Activated naive CD4-positive, alpha-beta T cell treated with Interleukin-2 at 50 U/mL for 16 hours (primary cell): ENCODE measurements at places on chromosomes 3 and 15.

DNA sequence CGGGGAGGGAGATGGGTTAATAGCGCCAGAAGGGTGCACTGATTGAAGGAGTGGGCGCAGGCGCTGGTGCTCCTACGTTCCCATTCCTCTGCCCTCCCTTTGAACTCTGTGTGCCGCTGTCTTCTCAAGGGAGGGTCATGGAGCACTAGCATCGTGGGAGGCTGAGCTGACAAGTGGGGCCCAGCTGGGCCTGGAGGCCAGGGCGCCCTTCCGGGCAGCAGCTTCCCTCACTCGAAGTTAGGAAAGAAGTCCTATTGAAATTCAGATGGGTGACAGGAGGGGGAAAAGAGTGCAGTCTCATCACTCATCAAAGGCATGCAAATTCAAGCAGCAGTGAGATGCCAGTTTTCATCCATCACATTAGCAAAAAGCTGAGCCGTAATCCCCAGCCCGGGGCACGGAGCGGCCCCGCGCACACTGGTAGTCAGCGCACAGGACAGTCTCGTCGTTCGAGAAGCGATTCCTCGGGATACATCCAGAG is 128.2 kb downstream of the LRRK1 start:
- DNase-seq, result no peak

DNA sequence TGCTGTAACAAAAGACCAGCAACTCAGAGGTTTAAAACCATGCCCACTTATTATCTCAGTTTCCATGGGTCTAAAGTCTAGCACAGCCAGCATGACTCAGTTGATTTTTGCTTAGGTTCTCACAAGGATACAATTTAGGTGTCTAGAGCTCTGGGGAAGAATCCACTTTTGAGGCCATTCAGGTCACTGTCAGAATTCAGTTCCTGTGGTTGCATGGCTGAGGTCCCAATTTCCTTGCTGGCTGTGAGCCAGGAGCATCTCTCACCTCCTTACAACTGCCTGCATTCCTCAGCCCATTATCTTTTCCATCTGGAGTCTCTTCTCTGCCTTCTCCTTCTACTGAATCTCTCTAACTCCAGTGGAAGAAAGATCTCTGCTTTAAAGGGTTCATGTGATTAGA is 240.5 kb upstream of the CFAP20DC start:
- DNase-seq, result no peak

DNA sequence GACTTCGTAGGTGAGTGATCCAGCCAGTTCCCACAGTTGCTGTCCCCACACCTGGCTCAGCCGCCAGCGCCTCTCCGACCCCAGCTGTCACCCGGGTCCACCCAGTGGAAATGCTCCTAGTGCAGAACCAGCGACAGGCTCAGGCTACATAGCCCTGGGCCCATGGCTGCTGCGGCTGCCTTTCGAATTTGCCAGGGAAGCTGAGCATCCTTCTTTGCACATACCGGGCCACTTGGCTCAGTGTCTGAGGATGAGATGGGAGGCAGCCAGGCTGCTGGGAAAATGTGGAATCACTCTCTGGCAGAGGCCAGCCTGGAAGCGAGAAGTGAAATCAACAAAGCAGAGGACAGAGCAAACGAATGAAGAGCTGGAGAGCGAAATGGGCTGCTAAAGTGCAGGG is 80.1 kb downstream of the ST8SIA2 start:
- no peak for DNase-seq

GRCh38 chr15:91716536-91716935 is 137.0 kb upstream of the SLCO3A1 start:
- no peak for DNase-seq

DNA sequence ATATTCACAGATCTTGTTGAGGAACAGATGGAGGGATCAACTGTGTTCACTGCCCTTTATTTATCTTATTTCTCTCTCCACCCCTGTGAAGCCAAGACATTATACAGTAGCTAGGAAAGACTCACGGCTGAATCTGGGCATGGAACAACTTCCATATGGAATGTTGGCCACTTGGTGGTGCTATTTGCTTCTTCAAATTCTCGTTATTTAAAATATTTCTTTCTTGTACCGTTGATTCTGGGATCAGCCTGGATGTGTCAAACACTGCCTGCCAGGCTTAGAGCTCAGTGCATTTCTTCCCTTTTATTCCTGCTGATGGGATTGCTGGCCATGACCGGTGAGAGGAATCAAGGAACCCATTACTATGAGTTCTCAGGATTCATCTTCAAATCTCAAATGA is 17.5 kb upstream of the GASK1A start:
- no peak for DNase-seq

GRCh38 chr15:51218299-51218938 is 120.0 kb downstream of the CYP19A1 start:
- DNase-seq, result no peak

DNA sequence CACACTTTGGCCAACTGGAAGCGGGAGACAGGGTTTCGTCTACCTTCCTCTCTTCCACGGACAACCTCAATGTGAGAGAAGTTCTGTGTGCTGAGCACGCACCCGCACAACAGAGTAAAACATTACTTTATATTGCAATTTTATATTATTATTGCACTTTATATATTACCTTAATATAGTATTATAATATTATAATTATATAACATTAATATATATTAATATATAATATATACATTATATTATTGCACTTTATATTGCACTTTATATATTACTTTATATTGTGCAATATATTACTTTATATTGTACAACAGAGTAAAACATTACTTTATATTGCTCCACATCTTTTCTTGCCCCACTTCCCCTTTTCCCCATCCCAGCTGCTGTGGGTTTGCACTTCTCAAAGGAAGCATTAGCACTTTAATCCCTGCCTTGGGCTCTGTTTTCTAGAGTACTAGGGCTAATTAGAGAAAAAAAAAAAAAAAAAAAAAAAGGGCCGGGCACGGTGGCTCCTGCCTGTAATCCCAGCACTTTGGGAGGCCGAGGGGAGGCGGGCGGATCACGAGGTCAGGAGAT is 76.4 kb upstream of the SLC4A7 start:
- no peak for DNase-seq

- DNase-seq, result peak; percentile 42
Measured at GRCh38 chr15:31474059-31474868, 147.6 kb downstream of the KLF13 start.

GRCh38 chr15:98759277-98759676 is 110.9 kb downstream of the IGF1R start:
- no peak for DNase-seq

DNA sequence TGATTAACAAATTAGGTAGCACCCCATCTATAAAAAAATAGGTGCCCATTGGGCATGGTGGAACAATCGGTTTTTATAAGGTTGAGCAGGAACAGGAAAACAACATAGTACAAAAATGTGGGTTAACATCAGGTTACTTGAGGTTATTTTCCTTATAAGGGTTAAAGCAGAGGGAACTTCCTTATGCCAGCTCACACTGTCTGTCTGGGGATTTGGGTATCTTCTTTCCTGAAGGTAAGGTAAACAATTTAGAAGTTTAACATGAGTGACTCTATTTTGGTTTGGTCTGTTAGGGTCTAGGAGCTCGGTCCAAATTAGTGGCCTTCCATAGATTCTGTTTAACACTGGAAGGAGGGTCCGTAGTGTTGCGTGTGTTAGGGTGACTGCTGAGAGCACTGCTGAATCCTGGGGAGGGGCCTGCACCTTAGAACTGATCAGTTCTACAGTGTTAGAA is 14.7 kb downstream of the CHD2 start:
- DNase-seq, result no peak

- DNase-seq, result peak; percentile 1
Measured at GRCh38 chr3:46670000-46670890, 23.2 kb downstream of the ALS2CL start.

- no peak for DNase-seq
Measured at GRCh38 chr3:9351709-9352126, 11.1 kb upstream of the THUMPD3 start.

DNA sequence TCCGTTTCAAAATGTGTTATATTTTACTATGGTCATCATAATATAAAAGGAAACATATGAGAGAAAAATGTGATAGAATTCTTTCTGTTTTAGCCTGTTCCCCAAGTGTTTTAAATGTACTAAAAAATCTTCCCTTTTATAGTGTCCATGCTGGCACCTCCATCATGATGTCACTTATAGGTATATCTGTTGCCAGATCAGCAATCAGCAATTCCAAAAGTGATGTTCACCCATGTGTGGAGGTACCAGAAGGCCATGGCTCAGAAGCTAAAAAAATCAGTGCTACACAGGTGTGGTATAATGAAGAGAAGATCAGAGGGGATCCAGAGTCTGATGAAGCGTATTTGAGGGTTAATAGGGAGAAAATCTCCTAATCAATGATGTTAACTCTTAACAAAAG is 1.1 kb upstream of the GPR15 start:
- no peak for DNase-seq

DNA sequence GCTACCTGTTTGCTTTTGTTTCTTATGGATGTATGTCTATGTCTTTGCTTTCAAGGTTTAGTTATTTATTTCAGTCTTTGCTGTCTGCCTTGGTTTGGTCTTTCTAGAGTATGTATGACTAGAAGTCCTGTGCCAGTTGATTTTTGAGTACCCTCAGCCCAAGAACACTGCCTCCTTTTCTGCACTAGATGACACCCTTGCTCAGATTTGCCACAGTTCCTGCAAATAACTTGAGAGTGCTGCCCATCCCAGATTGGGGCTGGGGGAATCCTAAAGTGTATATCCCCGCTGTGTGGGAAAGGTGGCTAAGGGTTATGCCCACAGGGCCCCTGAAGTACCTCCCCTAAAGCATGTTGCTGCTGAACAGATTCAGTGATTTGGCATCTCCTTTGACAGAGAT is 32.0 kb downstream of the NLGN1 start:
- no peak for DNase-seq

DNA sequence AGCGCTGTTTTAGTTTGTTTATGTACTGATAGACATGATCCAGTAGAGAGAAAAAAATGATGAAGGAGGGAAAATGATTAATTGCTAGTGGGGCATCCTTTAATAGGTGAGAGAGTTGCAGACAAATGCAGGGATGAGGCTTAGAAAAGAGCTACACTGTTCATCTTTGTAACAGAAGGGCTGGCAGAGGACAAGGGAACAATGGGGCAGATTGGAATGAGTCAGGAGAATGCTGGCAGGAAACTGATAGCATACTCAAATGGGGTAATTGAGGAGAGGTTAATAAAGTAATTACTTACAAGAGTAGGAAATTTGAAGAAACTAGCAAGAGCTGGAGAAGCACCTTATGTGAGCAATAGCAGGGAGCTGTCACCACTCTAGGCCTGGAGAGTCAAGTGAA is 170.9 kb downstream of the OXSM start:
- no peak for DNase-seq

- DNase-seq, result no peak
Measured at GRCh38 chr3:98732286-98733052, 30.7 kb upstream of the ST3GAL6 start.

DNA sequence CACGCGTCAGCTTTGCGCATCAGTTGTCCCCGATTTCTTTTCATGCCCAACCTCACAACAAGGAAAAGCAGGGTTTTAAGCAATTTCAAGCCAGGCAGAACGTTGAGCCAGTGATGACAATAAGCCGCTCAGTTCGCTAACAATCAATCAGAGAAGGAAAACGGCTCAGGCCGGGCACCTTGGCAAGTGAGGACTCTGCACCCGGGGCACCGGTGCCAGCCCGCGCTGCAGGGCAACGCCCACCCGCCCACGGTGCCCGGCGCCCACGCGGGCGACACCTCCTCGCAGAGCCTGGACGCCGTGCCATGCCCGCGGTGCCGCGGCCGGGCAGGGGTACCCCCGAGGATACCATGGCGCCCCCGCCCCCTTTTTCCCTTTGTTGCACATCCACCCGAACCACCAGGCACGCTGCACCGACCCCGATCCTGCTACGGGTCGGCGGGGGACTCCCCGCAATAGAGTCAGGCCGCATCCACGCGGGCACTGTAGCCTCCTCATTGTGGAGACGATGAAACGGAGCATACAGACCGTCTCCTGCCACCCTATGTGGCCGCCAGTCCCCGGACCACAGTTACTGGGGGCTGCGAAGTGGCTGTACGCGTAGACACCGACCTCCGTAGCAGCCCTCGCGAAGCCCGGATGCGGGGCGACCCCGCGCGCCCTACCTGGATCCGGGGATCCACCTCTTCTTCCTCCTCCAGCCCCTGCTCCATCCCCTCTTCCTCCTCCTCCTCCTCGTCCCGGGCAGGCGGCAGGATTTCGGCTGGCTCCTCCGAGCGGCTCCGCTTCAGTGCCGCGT is 581 bp downstream of the SH3BP5 start:
- DNase-seq, result peak; percentile 62

GRCh38 chr3:125119752-125120378 is 64.1 kb upstream of the HEG1 start:
- no peak for DNase-seq

DNA sequence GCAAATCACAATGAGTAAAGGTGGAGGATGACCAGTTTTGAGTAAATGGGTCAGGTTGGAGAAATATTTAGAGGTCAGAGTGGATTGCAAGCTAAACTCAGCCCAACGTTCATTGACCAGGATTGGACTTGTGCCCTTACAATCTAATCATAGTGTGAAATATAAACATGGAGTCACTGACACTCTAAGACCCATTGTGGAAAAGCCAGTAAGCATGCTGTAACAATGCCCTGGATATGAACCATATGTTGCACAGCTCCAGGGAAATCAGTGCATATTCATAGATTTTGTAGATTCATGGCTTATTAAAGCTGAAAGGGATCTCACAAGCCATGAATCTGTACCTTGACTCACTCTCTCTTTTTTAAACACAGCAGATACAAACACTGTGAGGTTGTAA is 660.2 kb upstream of the LMCD1 start:
- DNase-seq, result no peak

GRCh38 chr3:4533489-4534443 is 40.6 kb downstream of the ITPR1 start:
- DNase-seq, result no peak

- no peak for DNase-seq
Measured at GRCh38 chr3:197256104-197256503, 42.3 kb downstream of the DLG1 start.

- DNase-seq, result no peak
Measured at GRCh38 chr3:38600551-38600950, 48.9 kb downstream of the SCN5A start.

- no peak for DNase-seq
Measured at GRCh38 chr15:92519709-92520108, 126.0 kb downstream of the ST8SIA2 start.

DNA sequence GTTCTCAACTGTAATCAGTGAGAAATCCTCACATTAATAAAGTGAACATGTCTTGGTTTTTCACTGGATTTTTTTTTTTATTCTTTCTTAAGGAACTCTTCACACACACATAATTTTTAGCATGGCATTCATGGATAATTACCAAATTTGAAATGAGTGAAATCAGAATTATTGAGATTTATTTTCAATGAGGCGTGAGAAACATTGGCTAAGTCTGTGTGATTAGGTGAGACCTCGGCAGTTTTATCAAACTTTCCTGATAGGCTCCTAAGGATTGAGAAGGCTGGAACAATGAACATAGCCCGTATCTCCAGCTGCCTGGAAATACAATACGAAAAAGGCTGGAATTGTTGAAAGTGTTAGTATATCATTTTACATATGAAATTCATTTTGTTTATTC is 35.5 kb downstream of the MDFIC2 start:
- no peak for DNase-seq

DNA sequence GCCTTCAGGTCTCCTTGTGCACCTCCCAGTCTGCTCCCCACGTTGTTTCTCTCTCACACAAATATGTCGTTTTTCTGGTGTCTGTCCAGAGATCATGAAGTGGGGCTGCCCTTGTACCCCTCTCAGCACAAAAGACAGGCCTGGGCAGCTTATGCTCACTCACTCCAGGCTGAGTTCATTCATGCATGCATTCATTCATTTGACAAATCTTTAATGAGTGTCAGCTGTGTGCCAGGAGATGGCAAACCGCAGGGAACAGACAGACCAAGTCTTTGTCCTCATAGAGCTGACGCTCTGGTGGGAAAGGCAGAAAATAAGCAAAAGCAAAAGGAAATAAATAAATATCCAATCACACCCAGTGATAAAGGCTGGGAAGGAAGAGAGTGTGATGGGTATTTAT is 7.6 kb upstream of the TRH start:
- DNase-seq, result no peak
